ENCODE measurements at places on chromosomes 7 and 10.

DNA sequence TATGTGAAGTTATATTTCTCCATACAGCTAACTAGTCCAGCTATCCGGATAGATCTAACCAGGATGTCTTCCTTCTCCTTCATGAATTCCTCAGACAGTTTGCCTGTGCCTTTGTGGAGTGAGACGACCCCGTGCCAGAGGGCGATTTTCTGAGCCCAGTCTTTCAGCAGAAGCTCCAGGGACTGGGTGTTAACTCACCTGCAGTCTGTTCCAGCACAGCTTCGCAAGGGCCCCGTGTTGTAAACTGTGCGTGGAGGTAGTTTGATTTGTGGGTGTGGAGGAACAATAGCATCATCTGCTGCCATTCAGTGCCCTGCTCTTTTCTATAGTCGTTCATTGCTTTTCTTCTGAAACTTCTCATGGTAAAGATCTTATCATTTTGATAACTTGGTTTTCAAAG is 103.8 kb downstream of the INPP5A start:
- no peak for DNase-seq

- no peak for DNase-seq
These were observed 423.6 kb downstream of the DGKB start for GRCh38 chr7:14478834-14479510.

GRCh38 chr10:114526504-114527238 is 122.4 kb upstream of the AFAP1L2 start:
- peak; percentile 54 for DNase-seq

- no peak for DNase-seq
These were observed 276.8 kb downstream of the ELFN1 start for GRCh38 chr7:1946773-1947450.

DNA sequence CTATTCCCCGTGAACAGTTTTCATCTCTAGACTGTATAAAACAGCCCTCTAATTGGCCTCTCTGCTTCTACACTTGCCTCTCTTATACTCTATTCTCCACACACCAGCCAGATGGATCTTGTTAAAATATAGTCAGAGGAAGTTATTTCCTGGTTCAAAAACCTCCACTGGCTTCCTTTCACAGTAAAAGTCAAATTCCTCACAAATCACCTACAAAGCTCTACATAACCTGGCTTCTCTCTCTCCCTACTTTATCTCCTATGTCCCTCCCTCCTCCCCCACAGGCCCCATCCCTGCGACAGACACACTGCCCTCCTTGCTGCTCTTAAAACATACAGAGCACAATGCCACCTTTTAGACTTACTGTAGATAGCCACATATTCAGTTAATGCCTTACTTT is 60.1 kb downstream of the TPK1 start:
- no peak for DNase-seq

GRCh38 chr10:132891368-132891767 is 51.0 kb downstream of the CFAP46 start:
- DNase-seq: no peak

- no peak for DNase-seq
These were observed 28.2 kb downstream of the ASNS start for GRCh38 chr7:97844036-97844435.

- no peak for DNase-seq
These were observed 21.3 kb upstream of the FXYD4 start for GRCh38 chr10:43350156-43350555.

Data from MG63 (cell line).